ENCODE measurements at places on chromosomes 4 and X. TPM values are rescaled to one million over a fixed set of nuclear protein-coding genes. Genes with fewer than 3 reads are reported as not detected.

Gene UCP1
- total RNA-seq: not detected

Gene INTU
- 4.1 TPM for total RNA-seq

Gene ZDHHC15
- total RNA-seq: under 0.01 TPM

Gene VCX
- not detected for total RNA-seq

Gene TMEM271
- total RNA-seq: not detected

Gene RTL3
- total RNA-seq: not detected

Gene WAS
- total RNA-seq: 0.26 TPM

Gene TMPRSS11A
- total RNA-seq: not detected

Gene NPY5R
- not detected for total RNA-seq

Gene USP17L22
- not detected for total RNA-seq

Gene SLC2A9
- total RNA-seq: 2.5 TPM

Gene TAF7L
- total RNA-seq: 0.95 TPM

Gene PAGE5
- not detected for total RNA-seq

Gene GAGE12F
- not detected for total RNA-seq

Gene COL4A6
- 1.1 TPM for total RNA-seq

Gene STK32B
- total RNA-seq: 0.63 TPM

Gene PLAC8
- total RNA-seq: under 0.01 TPM

Gene GABRA4
- total RNA-seq: not detected

Gene HMX1
- total RNA-seq: not detected

Gene MCUB
- total RNA-seq: 21.8 TPM

Gene PWWP3B
- under 0.01 TPM for total RNA-seq

Gene RBMXL3
- total RNA-seq: not detected

Gene TMPRSS11E
- total RNA-seq: not detected

Gene NWD2
- total RNA-seq: under 0.01 TPM

Gene GPR82
- not detected for total RNA-seq

Gene LRAT
- total RNA-seq: 0.17 TPM

Gene ING2
- 11.6 TPM for total RNA-seq

Gene TREX2
- 1.3 TPM for total RNA-seq

Gene TMSB15A
- total RNA-seq: 2.0 TPM

Gene TLL1
- not detected for total RNA-seq

Gene ARHGEF9
- 12.1 TPM for total RNA-seq

Gene FHDC1
- 0.16 TPM for total RNA-seq

Gene PDS5A
- total RNA-seq: 23.5 TPM

Gene C4orf50
- total RNA-seq: not detected

Gene GNRHR
- total RNA-seq: not detected

Gene MMRN1
- total RNA-seq: 0.09 TPM

Gene IQCM
- total RNA-seq: 0.16 TPM

Gene VSIG4
- not detected for total RNA-seq

Gene STARD8
- 5.2 TPM for total RNA-seq

Gene CCDC110
- 2.0 TPM for total RNA-seq

Gene HMGN5
- 1.1 TPM for total RNA-seq

Gene DCUN1D4
- 70.7 TPM for total RNA-seq

Gene GAGE1
- total RNA-seq: not detected

Gene EDA2R
- 12.8 TPM for total RNA-seq

Gene TLR10
- not detected for total RNA-seq

Gene GPC3
- total RNA-seq: 0.63 TPM

Gene MAOA
- total RNA-seq: 7.0 TPM

Gene MGAT4D
- total RNA-seq: not detected

Gene ABCG2
- total RNA-seq: 1.1 TPM

Gene DAPP1
- total RNA-seq: 0.09 TPM

Gene USP27X
- 3.0 TPM for total RNA-seq

Gene BGN
- total RNA-seq: 2.4 TPM

All from bronchial smooth muscle cell (primary cell).